T-helper 17 cell (primary cell): ENCODE measurements at places on chromosomes 1 and 21.

DNA sequence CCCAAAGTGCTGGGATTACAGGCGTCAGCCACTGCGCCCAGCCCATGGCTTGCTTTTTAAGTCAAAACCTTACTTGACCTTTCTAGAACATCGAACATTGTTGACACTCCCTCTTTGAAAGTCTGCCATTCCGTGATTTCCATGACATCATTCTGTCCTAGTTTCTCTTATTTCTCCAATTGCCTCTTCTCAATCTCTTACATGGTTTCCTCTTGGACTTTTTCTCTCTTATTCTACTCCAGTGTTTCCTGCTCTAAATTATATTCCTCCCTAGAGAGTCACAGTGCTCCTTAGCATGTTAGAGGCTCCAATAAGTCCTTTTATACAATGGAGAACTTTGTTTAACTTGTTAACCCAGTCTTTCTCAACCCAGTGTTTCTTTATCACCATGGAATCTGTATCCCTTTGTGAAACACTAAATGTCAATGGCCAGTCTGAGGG lies 25.5 kb downstream of the JAM2 start:
- no peak for DNase-seq

DNA sequence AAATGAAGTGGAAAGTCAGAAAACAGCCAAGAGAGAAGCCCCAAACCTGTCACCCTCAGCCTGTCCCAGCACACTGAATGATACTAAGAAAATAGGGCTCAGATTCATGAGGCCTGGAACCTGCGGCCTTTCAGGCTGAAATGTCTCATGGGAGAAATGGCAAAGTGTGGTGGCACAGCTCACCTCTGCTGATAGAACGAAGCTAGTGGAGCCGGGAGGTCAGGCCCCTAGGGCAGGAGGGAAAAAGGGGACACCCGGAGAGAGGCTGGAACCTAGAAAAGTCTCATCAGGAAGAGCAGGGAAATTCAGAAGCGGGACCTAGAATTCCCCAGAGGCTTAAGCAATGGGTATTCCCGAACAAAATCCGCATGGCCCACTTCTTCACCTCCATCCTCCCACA lies 107.1 kb downstream of the BCAR3 start:
- no peak for DNase-seq

DNA sequence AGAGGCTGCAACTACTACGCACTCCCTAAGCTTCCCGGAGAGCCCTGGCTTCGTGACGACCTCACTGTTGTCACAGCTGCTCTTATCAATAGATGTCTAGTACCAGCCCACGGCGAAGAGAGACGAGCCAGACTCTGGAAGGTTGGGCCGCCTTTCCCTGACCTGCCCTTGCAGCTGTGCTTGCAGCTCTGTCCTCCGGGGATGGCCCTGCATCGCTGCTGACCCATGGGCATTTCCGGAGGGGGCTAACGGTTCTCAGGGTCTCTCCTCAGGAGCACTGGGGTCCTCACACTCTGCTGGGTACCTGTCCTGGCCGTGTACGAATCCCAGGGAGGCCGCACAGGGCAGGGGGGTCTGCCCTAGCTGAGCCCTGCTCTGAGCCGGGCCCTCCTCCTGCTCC lies 93.8 kb upstream of the COL6A1 start:
- no peak for DNase-seq

GRCh38 chr1:39642796-39643195 lies 3.4 kb upstream of the HEYL start:
- DNase-seq: no peak

DNA sequence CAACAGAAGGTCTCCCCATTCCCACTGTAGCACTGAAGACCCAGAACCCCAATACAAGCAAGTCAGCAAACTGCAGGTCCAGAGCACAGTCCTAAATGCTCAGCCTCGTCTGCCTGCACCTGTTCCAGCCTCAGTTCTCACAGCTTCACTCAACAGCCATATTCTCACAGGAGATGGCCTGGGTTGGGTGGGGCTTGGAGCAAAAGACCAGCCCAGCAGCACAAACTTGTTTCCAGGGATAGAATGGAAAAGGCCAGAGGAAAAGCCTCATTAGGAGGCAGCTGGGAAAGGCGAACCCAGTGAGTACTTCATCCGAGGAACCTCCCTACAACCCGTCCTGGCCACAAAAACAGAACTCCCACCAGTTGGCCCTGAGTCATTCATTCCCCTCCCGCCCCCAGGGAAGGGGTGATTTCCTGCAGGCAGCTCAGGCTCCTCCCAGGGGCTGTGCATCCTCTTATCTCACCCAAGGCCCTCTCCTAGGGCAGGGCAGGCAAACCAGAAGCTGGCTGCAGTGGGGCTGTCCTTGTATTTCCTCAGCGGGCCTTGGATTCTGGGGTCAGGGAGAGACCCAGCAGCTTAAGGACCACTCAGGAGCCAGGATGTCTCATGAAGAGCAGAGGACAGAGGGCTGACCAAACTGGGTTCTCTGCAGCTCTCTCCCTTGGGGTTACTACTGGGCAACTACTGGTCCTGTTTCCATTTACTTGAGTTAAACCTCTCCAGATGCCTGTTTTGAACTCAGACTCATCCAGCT lies 7.4 kb upstream of the MPL start:
- no peak for DNase-seq

DNA sequence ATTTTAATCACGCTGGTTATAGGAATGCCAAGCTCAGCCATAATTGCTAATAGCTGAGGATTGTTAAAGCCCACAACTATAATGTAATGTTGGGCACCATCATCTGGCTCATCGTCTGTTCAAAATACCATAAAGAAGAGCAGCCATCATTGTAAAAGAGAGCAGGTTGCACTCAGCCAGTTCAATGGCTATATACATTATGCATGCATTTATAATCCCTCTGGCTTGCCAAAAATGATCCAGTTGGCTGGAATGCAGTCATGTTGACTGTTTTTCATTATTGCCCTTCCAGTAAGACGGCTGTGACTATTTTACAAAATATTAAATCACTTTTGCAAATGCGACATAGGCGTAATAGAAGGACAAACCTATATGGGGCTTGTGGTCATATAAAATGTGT lies 85.3 kb downstream of the SPAG17 start:
- DNase-seq: no peak

DNA sequence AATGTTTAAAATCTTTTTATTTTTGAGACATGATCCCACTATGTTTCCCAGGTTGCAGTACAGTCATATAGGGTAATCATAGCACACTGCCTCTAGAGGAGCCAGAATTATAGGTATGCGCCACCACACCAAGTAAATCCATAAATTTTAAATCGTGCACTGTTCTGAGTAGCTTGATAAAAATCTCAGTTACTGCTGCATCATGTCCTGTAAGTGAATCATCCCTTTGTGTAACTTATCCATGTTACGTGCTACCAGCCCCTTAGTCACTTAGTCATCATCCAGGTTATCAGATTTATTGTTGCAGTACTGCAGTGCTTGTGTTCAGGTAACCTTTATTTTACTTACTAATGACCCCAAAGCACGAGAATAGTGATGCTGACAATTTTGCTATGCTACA lies 1770.9 kb downstream of the BRINP3 start:
- no peak for DNase-seq

- DNase-seq: no peak
Measured at GRCh38 chr1:17117451-17118265, 1.6 kb downstream of the PADI2 start.

- DNase-seq: no peak
Measured at GRCh38 chr1:223755432-223755792, 43.1 kb downstream of the CAPN2 start.

DNA sequence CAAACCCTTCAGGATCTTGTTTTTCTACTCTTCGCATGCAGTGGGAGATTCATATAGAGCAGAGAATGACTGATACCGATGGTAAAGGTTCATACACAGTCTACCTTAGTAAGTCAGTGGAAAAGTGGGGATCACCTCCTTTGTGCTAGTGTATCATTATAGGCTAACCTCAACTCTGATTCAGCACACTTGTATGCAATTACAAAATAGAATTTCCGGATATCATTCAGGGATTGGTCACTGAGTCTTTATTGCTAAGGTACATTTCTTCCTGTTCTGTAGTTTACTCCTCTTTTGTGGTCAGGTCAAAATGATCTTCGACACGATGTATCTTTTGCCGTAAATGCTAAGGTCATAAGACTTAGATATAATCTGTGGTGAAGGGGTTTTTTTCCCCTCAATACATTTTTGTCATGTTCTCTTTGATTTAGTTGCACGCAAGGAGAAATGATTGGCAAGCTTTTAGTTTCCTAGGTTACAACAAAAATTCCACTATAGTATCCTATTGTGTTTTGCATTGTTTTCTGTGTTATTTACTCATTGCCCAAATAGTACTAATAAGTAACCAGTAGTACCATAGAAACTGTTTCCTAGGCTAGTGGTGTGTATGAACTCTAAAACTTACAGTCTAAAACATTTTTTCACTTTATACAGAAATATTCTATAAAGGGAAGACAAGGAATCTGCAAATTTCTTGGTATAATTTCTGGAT lies 35.7 kb upstream of the PLA2G4A start:
- DNase-seq: no peak
